ENCODE measurements at places on chromosomes 3 and 15. TPM values are rescaled to one million over a fixed set of nuclear protein-coding genes. Genes with fewer than 3 reads are reported as not detected.

GRCh38 chr15:82139823-82140268 lies 94.0 kb upstream of the MEX3B start:
- no peaks in the 10 kb centered on the region for H3K27me3 ChIP-seq
- no peak overlapping the region for H3K4me3 ChIP-seq
- peaks cover 24% of the 10 kb centered on the region for H3K36me3 ChIP-seq
- no peaks in the 10 kb centered on the region for H3K4me1 ChIP-seq

DNA sequence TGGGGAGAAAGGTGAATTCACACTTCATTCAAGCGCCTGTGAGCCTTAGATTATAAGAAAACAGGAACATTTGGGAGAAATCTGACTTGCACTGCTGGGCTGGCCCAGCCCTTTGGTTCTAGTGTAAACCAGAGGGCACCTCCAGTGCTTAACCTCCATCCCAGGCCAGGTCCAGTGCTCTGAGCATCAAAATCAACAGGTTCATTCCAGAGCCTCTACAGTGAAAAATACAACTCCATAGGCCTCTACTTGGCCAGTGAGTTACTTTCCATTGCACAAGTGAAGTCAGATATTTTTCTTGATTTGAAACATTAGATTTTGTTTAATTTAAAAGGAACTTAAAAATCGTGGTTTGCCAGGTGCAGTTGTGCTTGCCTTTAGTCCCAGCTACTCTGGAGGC lies 3.0 kb downstream of the SNUPN start:
- H3K4me3 ChIP-seq: no peak overlapping the region
- peak overlapping the region; percentile 63 for H3K27ac ChIP-seq
- peaks cover 41% of the 10 kb centered on the region for H3K4me1 ChIP-seq
- no peak for DNase-seq
- peaks cover 10% of the 10 kb centered on the region for H3K36me3 ChIP-seq

GRCh38 chr3:11853450-11853849 lies 6.8 kb upstream of the TAMM41 start:
- no peak overlapping the region for H3K4me3 ChIP-seq
- peaks cover 2% of the 10 kb centered on the region for H3K27me3 ChIP-seq
- DNase-seq: no peak

GRCh38 chr3:171293142-171293782 lies 166.9 kb downstream of the TNIK start:
- H3K36me3 ChIP-seq: no peaks in the 10 kb centered on the region
- no peak for DNase-seq
- H3K4me1 ChIP-seq: peaks cover 55% of the 10 kb centered on the region
- no peak overlapping the region for H3K4me3 ChIP-seq

GRCh38 chr3:12442654-12443501 lies 41.4 kb upstream of the TSEN2 start:
- no peaks in the 10 kb centered on the region for H3K4me1 ChIP-seq
- no peak overlapping the region for H3K4me3 ChIP-seq

GRCh38 chr3:172918165-172918564 lies 167.6 kb downstream of the ECT2 start:
- H3K27ac ChIP-seq: no peak overlapping the region
- DNase-seq: no peak
- H3K27me3 ChIP-seq: peaks cover 4% of the 10 kb centered on the region
- H3K4me1 ChIP-seq: no peaks in the 10 kb centered on the region
- no peaks in the 10 kb centered on the region for H3K36me3 ChIP-seq
- no peak overlapping the region for H3K4me3 ChIP-seq

DNA sequence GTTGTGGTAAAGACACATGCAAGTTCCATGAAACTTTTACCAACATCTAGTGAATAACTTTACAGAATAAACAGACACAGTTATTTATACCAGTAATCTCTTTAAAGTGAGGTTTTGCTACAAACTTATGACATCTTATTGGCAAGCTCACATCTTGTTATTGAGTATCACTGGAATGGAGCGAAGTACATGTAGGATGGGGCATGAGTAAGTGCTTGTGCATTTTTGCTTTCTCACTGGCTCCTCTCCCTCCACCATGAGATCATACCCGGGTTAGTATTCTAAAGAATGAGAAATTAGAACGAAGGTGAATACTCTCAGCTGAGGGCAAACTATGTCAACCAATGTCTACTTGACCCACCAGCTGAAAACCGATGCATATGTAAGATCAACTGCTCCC lies 193.3 kb upstream of the ZNF717 start:
- H3K4me1 ChIP-seq: no peaks in the 10 kb centered on the region
- no peaks in the 10 kb centered on the region for H3K27me3 ChIP-seq
- no peak for DNase-seq
- H3K27ac ChIP-seq: no peak overlapping the region
- H3K36me3 ChIP-seq: no peaks in the 10 kb centered on the region
- no peak overlapping the region for H3K4me3 ChIP-seq

The PGBD4 gene
- 2.0 TPM for total RNA-seq

All from activated CD4-positive, alpha-beta memory T cell treated with anti-CD3 and anti-CD28 coated beads for 36 hours (primary cell).